ENCODE measurements at places on chromosomes 5 and 9. TPM values are rescaled to one million over a fixed set of nuclear protein-coding genes. Genes with fewer than 3 reads are reported as not detected.

- DNase-seq, result no peak
These were observed 200.6 kb upstream of the ZNF618 start for GRCh38 chr9:113675475-113675941.

- no peak for DNase-seq
These were observed 68.7 kb upstream of the CTSL start for GRCh38 chr9:87657190-87657589.

DNA sequence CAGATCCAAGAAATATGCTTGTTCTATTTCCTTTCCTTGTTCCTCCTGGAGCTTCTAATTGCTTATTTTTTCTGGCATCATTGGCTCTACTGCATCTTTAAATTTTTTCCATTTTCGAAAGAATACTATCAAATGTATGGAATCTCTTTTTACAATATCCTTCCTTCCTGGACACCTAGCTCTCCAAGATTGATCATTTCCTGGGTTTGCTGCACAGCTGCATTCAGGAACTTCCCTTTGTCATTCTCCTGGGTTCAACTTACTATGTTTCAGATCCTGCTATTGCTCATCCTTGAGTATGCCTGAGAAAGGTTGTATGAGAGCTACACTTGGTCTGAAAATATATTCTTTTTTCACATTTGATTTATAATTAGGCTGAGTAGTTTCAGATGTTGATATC, 73.7 kb upstream of the ERCC6L2 start:
- DNase-seq, result no peak

- DNase-seq, result no peak
These were observed 128.0 kb upstream of the EPB41L4A start for GRCh38 chr5:112546946-112547592.

DNA sequence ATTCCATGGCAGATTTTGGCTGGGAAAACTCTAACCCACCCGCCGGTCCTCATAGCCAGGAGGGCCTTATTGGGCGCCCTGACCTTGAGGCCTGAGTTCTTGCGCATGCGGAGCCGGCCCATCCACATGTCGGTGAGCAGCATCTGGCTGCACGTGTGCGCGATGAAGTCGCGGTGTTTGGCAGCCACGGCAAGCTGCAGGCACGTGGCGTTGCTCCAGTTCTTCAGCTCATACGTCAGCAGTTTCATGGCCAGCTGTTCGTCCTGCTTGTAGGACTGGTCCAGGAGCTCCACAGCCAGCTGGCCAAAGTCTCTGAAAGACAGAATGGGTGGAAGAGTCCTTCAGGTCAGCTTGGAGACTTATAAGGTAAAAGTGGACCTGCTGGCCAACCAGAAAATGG, 204.3 kb upstream of the KLF9 start:
- no peak for DNase-seq

DNA sequence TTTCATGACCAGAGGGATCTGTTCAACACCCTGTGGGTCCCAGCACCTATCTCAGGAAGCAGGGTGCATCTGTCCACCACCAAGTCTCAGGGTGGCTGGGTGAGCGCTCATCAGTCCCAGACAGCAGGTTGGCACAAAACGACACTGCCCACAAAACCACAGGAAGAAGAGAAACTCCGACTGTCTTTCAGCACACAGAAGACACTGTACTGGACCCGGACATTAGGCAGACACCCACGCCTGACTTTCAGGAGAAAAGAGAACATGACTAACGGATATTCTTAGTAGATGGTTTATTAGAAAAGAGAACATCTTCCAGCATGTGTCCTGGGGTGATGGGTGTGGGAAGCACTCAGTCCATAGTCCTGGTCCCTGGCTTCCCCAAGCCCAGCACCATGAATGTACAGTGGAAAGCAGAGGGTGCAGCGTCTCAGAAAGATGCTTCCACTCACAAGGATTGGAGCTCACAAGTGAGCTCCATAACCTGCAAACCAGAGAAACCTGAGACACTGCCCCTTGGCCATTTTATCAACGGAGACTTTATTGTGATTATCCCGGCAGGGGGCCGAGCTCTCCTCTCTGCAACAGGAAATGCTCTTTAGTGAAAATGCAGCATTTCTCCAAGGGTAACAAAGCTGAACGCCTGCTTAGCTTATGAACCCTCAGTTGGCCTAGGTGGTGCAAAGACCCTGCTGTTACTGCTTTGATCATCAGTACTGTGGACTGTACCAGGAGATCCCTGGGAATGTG, 35.8 kb upstream of the LCP2 start:
- DNase-seq, result no peak

- peak; percentile 1 for DNase-seq
These were observed 5.0 kb upstream of the IL3 start for GRCh38 chr5:132055441-132055807.

GRCh38 chr5:176744584-176744965, 65.8 kb upstream of the UNC5A start:
- DNase-seq, result no peak

DNA sequence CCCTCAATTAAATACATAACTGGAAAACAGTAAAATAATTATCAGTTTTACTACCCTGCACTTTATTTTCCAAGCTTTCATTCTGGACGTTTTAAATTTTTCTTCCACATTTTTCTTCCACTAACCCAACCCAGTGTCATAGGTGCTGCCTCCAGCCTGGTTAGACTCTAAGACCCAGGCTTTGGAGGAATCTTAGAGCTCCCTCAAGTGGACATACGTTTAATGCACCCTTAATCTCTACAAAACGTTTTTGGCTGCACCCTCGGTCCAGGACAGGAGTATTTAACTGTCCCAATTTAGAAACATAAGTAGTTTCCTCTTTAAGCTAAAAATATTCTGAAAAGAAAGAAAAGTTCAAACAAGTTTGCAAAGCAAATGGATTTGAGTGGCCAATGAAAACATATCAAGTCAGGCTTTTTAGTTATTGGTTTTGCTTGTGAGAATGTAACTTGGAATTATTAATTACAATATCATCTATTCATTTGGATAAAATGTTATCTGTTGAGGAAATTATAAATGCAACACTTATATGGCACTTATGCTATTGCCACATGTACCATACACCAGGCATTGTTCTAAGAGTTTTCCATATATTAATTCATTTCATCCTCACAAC, 38.9 kb downstream of the CDH6 start:
- DNase-seq, result peak; percentile 54

DNA sequence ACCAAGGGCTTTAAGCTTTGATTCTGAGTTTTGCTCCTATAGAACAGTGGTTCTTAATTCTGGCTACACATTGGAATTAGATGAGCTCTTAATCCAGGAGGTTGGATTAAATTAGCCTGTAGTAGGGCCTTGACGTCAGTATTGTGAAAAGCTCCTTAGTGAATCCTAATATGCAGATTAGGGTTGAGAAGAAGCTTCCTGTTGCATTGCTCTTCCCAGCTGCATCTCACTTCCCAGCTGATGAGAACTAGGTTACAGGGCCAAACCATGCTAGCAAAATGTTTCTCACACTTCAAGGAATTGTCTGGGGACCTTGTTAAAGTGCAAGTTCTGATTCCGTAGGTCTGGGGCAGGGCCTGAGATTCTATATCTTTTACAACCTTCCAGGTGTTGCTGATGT, 300.0 kb downstream of the ZSWIM6 start:
- no peak for DNase-seq

DNA sequence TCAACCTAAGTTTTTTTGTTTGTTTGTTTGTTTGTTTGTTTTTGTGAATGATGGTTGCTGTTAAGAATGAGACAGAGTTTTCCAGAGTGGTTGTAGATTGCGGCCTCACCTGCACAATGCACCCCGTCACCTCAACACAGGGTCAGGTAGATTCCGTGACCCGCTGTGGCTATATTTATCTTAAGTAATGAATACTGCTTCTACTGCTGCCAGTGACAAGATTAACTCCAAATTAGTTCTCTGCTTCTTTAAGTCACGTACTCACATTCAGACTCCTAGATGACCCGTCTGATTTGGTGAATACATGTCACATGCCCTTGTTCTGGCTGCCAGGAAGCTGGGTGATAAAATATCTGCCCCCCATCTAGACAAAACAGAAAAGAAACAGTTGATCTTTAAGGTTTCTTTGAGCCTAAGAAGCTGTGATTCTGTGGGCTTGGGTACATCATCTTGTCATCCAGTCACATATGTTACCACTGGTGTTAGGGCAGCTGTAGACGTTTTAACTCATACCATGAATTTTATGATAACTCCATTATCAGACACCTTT, 52.9 kb downstream of the CFAP95 start:
- no peak for DNase-seq

DNA sequence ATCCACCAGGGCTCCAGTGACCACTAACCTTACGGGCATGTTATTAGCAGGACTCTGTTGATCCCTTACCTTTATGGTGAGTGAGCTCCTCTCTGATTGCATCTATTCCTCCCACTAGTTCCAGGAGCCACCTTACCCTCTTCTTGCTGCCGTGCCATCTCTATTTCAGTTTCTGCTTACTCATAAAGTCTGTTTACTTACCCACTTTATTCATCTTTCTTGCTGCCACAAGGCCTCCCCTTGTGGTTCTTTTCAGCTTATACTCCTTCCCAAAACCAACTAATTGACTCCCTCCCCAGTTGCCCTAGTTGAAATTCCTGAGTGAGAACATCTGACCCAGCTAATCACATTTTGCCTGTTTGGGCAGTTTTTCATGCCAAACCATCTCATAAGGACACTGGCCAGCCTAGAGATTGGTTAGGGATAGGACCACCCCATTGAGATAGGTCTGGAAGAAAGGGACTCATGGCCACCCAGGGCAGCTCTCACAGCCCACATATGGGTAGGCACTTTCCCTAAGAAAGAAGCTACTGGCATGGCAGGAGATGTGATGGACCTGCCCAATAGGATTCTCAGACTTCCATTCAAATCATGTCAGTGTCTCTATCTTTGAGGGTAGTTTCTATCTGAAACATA, 412.7 kb downstream of the EFNA5 start:
- DNase-seq, result no peak

DNA sequence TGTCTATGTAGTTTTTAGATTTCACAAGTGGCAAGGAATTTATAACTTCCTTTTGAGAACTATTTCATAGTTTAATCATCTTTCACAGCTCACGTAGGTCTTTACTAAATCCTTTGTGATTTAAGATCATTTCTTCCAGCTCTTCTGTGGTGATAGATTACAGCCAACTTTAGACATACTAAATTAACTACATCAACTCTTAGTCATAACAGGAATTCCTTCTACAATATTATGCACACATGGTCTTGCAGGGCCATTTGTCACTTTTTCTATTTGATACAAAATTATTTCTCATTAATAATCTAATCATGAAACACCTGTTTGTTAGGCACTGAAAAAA, 208.4 kb downstream of the PDE4D start:
- no peak for DNase-seq

Gene TXNDC8
- not detected for total RNA-seq

Gene IFNK
- total RNA-seq, result not detected

Gene CXCL14
- total RNA-seq, result 0.13 TPM

Gene PPP3R2
- 2.2 TPM for total RNA-seq

Gene TEK
- 448 TPM for total RNA-seq

Gene ORM2
- total RNA-seq, result not detected

All from endothelial cell (in vitro differentiated cells).